ENCODE measurements at places on chromosomes 11 and 22.

DNA sequence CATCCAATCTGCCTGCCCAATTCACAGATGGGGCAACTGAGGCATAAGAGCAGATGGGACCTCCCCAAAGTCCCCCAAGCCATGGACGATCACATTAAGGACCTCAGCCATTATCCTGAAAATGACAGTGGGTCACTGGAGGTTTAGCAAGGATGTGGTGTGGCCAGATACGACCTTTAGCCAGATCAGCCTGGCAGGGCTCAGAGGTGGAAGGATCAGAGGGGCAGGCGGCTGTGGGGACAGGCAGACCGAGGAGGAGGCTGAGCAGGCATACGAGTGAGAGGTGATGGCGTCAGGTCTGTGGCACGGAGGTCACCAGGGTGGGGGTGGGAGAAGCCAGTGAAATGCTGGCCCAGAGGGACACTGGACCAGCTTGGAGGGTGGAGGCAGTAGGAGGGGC lies 14.1 kb upstream of the TMPRSS6 start:
- DNase-seq, result no peak

DNA sequence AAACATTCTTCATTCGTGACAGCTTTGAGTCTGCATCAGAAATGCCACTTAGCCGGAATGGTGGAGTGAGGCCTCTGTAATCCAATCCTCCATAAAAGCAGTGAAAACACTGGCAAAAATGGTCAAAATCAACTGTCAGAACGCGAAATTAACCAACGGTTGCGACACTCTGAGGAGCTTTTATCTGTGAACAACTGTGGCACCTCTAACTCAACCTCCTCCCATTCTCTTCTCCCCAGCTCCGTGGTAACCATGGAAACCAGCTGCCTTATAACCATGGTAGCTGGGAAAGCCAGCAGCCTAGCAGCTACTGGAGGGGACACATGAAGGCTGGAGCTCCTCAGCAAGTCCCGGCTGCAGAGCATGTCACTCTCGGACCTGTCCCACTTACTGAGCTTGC lies 20.3 kb downstream of the AP2A2 start:
- DNase-seq, result no peak

- DNase-seq, result no peak
Measured at GRCh38 chr11:113487622-113488021, 12.4 kb upstream of the DRD2 start.

- no peak for DNase-seq
Measured at GRCh38 chr11:133918608-133919260, 38.0 kb downstream of the IGSF9B start.

- DNase-seq, result no peak
Measured at GRCh38 chr11:107259811-107260221, 197.8 kb downstream of the CWF19L2 start.

- DNase-seq, result no peak
Measured at GRCh38 chr22:38244106-38244505, 28.7 kb downstream of the TMEM184B start.
